NCI-H187 (cell line): ENCODE measurements at places on chromosomes 6 and 20.

- no peak for DNase-seq
Measured at GRCh38 chr6:46338131-46338530, 153.1 kb downstream of the RCAN2 start.

GRCh38 chr6:149846321-149846720 is 17.8 kb downstream of the LRP11 start:
- no peak for DNase-seq

GRCh38 chr20:59605601-59606364 is 1.4 kb downstream of the PHACTR3 start:
- DNase-seq = no peak

- DNase-seq = no peak
Measured at GRCh38 chr20:4256874-4257273, 241.5 kb upstream of the RNF24 start.

GRCh38 chr6:167995302-167995701 is 2.2 kb upstream of the KIF25 start:
- DNase-seq = no peak

DNA sequence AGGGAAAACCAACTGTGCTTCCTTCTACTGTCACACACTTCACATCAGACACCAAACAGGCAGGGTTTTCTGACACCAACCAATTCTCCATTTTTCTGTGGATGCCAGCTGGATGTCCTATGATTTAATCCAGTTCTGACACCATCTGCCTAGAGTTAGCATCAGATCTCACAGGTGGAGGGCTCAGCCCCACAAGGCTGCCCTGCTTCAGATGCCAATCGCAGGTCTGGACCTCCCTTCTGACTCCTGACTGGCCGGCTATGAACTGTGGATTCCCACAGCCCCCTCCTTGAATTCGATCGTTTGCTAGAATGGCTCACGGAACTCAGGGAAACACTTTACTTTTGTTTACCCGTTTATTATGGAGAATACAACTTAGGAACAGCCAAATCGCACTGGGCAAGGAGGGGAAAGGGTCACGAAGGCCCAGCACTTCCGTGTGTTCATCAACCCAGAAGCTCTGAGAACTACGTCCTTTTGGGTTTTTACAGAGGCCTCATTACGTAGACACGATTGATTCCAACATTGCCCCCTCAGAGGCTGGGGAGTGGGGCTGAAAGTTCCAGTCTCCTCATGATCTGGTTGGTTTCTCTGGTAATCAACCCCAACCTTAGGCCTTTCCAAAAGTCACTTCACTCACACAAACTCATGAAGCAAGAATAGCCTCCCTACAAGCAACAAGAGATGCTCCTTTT is 25.4 kb upstream of the MAS1 start:
- DNase-seq = no peak

- DNase-seq = no peak
Measured at GRCh38 chr6:47180633-47181032, 129.1 kb downstream of the TNFRSF21 start.

DNA sequence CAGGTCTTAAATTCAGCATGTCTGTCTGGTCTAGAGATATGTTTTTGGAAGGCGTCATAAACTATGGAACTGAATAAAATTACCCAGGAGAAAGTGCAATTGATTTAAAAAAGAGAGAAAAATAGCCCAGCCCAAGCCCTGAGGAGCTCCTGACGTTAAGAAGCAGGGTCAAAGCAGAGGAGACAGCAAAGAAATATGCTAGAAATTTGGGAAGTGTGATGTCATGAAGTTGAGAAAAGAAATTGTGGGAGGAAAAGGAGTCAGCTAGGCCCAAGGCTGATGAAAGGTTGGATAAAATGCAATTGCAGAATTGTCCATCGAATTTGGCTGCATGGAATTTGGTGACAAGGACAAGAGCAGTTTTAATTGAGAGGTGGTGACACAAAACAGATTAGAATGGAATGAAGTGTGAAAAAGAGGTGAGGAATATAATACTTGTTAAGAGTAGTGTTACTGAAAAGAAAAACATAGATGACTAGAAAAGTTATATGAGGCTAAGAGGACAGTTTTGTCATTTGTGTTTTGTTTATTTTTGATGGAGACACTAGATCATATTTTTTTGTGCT is 381.6 kb downstream of the LAMA2 start:
- DNase-seq = no peak

- DNase-seq = peak; percentile 23
Measured at GRCh38 chr6:35736253-35736894, 458 bp upstream of the ARMC12 start.

DNA sequence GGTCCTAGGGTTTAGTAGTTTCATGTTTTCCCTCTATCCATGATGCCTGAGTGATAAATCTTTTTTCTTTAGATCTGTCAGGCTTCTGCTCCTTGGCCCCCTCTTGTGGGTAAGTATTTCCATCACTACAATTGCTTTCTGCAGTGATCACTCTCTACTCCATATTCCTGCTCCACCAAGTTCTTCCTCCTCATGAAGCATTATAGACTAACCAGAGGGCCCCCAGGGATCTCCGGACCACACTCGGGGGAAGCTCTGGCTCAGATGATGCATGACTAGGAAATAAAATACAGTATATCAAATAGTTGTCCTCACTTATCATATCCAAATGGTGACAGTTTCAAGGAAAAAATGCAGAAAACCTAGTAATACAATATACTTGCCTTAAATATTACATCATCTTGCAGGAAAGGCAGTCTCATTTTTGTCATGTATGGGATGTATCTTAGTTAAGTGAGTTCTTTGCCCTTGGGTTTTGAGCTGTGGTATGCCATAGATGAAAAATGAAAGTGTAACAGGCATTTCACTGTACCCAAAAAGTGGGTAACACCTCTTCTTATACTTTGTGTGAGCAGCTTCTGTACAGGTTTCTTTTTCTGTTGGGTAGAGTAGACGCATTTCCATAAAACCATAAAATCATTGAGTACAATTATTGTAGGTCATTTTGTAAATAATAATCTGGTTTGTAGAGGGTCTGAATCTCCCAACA is 200.9 kb upstream of the EYA4 start:
- DNase-seq = no peak

DNA sequence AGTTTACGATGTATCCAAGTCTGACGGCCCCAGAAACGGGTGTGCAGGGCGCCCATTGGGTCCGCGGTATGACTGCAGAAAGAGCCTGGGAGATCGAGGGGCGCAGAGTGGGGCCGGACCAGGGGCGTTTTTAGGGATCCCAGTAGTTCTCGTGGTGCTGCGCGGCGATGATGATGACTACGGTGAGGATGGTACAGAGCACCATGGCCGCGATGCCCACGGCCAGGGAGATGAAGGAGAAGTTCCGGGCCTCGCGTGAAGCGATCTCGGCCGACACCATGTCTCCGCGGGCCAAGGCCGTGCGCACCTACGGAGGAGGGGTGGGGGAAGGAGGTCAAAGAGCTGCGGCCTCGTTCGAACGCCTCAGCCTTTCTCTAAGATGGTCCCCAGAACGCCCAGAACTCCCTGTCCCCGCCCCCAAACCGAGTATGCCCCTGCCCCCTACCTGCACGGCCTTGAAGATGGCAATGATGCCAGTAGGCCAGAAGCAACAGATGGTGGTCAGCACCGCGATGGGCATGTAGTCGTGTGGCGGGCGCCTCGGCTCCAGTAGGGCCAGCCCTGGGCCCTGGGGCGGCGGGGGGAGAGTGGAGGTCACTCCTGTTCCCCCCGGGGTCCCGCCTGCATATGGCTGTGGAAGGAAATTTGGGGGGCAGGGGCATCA is 2.5 kb downstream of the PRRT1 start:
- DNase-seq = no peak

DNA sequence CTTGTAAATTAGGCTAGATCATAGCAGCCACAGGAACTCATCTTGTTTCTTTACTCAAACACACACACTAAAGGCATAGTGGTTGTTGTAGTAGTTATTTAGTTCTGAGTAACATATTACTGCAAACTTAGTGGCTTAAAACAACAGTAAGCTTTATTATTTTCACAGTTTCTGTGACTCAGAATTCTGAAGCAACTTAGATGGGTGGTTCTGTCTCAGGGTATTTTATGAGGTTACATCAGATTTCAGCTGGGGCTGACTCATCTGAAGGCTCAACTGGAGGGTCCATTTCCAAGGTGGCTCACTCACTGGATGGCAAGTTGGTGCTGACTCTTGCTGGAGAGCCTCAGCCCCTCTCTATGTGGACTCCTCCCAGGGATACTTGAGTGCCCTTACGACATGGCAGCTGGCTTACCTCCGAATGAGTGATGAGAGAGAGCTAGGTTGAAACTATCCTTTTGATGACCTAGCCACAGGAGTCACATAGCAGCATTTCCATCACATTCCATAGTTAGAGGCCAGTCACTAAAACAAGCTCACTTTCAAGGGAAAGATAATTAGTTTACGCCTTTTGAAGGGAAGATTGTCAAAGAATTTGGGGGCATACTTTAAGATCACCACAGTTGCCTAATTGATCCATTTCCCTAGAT is 136.5 kb upstream of the PRND start:
- no peak for DNase-seq
